Keratinocyte (primary cell): ENCODE measurements at places on chromosomes 3 and 15. TPM values are rescaled to one million over a fixed set of nuclear protein-coding genes. Genes with fewer than 3 reads are reported as not detected.

The SYNPR gene
- polyA plus RNA-seq: not detected in 3 replicates

The GOLGA6D gene
- 0.03 TPM in 1 of 3 replicates, not detected in the others for polyA plus RNA-seq

The SPESP1 gene
- polyA plus RNA-seq: 3.8 to 6.1 TPM (median 5.3 TPM) in 3 replicates

The TM4SF4 gene
- polyA plus RNA-seq: not detected in 3 replicates

The MAPKBP1 gene
- polyA plus RNA-seq: 11.3 to 22.2 TPM (median 18.3 TPM) in 3 replicates

DNA sequence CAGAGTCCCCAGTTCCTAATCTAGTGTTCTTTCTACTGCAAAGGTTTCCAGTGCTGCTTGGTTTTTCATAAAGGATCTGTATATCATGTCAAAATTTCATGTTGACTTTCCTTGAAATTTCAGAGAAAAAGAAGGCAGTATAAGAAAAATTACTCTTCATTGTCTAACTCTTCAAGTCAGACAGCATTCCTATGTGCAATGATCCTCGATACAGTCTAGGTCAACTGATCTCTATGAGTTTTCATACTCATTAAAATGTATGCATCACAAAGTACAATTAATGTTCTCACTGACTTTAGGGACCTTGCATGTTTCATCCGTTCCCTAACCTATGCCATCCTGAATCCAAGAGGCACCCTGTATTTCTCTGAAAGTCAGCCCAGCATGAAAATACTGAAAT, 317.3 kb downstream of the ZBTB20 start:
- no peak for DNase-seq

GRCh38 chr3:59908280-59908679, 858.5 kb upstream of the CFAP20DC start:
- no peak for DNase-seq

DNA sequence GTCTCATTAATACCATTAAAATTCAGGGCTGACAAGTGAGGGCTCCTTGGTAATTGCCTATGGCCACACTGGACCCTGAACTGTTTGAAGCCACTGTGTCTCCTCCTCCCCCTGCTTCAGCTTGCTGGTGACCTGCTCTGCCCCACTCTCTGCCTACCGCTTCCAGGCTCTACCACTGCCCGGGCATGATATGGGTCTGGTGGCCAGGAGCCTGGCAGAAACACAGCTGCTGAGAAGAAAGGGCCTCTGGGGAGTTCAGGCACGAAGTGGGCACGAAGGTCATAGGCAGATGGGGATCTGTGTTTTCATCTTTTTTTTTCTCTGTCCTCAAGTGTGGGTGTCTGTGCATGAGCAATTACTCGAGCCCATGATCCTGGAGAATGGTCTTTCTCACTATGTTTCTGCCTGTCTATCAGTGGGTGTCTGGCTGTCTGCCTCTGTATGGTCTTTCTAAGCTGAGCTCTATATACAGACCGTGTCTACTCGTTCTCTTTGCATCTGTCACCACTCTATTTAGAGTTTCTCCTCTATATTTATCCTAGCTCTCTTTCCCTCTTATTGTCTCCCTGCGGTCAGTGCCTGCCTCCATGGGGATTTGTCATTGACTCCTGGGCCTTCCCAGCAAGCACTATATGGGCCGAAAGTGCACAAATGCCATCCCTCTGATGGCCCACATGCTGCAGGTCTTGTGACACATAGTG, 42.1 kb upstream of the EPHB1 start:
- no peak for DNase-seq

GRCh38 chr3:78792212-78792611, 975.6 kb downstream of the ROBO1 start:
- DNase-seq: no peak

- DNase-seq: no peak
Measured at GRCh38 chr3:183698318-183698751, 738 bp downstream of the YEATS2 start.
